ENCODE measurements at places on chromosomes 4 and X.

GRCh38 chrX:39859991-39860861 is 237.5 kb downstream of the BCOR start:
- DNase-seq = peak; percentile 72

- DNase-seq = no peak
These were observed 136.0 kb downstream of the FAM53A start for GRCh38 chr4:1547856-1548826.

DNA sequence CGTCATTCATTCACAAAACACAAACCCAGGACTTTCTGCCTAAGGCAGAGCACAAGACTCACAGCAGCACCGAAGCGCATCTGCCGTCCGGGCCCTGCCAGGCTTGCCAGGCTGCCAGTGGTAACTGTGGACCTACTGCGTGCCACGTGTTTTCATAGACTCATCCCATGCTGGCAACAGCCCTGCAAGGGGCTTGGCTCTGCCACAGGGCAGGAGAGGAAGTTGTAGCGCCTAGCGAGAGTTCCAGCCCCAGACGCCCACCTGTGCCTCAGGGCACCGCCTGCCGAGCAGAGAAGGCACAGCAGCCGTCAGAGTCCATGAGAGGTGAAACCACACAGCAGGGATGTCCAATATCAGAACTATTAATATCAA is 18.9 kb upstream of the MRFAP1 start:
- DNase-seq = no peak

DNA sequence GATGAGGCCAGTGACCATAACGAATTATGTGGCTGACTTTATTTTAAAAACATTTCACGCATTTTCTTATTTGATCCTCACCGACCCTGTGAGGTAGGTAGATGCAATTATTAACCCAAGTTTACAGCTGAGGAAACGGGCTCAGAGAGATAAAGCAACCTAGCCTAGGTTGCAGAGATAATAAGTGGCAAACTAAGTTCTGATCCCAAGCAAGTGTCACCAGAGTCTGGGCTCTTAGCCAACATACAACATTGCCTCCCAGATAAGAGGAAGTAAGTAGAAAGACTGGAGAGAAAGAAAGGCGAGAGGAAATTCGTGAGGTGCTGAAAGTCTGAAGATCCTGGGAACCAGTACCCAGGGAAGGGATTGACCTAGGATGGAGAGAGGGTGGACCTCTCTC is 77.4 kb upstream of the GPR50 start:
- no peak for DNase-seq

DNA sequence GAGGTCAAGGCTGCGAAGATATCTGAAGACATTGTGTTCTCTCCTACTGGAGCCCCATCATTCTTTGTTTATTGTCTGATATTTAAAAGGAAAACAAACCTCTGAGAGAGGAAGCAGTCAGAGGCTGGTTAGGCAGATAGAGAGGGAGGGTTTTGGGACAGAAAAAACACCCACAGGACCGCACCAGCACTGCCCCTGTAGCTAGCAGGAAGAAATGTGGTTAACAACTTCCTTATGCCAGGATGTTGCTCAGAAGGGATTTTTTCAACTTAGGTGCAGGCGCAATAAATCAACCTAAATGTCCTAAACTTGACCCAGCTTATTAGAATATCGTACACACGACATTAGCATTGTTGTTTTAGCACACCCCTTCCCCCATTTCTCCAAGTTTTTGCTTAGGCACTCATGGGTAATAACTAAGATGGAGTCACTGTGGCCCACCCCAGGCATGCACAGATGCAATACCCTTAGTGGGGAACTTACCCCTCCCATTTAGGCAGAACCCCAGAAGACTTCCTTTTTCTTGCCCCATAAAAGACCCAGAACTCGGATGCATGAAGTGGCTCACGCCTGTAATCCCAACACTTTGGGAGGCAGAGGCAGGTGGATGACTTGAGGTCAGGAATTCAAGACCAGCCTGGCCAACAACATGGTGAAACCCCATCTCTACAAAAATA is 2.8 kb upstream of the ZNF718 start:
- DNase-seq = no peak

- DNase-seq = no peak
These were observed 72.7 kb upstream of the PSAPL1 start for GRCh38 chr4:7507381-7507780.

DNA sequence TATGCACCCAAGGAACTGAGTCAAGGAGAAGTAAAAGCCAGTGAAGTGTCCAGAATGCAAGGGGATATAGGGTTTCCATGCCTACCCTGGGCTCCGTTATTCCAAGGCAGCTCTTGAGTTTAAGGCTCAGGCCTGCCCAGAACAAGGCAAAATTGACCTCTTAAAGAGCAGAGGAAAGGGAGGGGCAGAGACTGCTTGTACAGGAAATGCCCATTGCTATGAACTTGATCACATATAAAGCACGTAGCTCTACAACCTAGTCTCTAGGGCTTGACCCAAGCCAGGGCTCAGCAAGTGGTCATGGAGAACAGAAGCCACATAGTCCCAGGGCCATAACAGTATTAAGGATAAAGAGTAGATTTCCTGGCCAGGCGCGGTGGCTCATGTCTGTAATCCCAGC is 58.2 kb upstream of the MSN start:
- DNase-seq = no peak

DNA sequence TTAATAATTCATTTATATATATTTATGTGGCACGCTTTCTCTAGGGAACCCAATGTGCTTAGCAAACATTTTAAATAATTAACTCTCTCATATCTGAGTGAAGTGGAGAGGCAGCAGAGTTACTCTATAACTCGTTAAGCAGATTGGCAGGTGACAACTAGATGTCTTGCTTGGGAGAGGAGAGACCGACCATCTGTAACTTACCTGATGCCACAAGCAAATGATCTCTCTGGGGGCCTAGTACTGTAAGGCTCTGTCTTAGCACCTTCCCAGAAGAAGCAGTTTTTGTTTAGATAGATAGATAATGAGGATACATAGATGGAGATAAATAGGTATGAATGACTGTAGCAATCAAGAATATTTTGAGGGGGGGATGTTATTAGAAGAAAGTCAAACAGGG is 11.9 kb upstream of the SEL1L3 start:
- DNase-seq = no peak

DNA sequence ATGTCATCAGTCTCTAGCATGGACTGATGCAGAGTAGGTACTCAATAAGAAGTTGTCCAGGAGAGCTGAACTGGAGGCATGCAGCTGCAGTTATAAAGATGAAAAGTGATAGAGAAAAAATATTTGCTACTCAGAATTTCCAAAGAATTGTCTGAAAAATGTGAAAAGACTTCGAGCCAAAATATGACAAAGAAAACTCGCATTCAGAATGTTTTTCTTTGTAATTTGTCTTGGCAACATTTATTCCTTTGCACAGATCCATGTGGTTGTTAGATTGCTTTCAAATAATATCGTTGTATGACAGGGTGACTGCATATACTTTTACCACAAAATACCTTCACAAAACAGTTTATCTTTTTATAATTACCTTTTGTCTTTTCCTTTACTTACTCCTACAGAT is 128.0 kb upstream of the SLC4A4 start:
- no peak for DNase-seq

DNA sequence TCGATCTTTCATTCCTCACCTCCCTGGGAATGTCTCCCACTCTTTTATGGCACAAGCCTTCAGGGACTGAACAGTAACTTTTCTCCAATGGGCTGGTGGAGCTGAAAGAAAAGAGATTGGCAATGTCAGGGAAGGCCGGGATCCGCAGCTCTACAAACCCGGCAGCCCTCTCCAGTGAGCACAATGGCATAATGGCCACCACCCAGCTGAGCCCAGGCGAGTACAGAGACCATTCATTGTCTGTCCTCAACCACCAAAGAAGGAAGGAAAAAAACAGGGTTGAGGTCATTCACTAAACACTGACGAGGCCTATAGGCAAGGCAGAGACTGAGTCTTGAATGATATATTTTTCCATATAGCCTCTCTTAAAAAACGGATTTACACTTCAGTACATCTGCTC is 3.6 kb downstream of the GEMIN8 start:
- no peak for DNase-seq

GRCh38 chr4:143667461-143667860 is 33.0 kb downstream of the FREM3 start:
- DNase-seq = no peak

GRCh38 chr4:176268963-176269362 is at the start of gene ASB5:
TSS of gene ASB5 (minus strand) at chr4:176269222. CDS start at chr4:176269108, 114 bp downstream.
- DNase-seq = no peak

GRCh38 chr4:107793996-107794395 is 30.7 kb upstream of the SGMS2 start:
- DNase-seq = no peak

- DNase-seq = no peak
These were observed 19.4 kb downstream of the NKX6-1 start for GRCh38 chr4:84479663-84480062.

- no peak for DNase-seq
These were observed 127.1 kb downstream of the PJA1 start for GRCh38 chrX:69038188-69038587.

GRCh38 chrX:132986556-132986955 is 28.1 kb upstream of the HS6ST2 start:
- no peak for DNase-seq

DNA sequence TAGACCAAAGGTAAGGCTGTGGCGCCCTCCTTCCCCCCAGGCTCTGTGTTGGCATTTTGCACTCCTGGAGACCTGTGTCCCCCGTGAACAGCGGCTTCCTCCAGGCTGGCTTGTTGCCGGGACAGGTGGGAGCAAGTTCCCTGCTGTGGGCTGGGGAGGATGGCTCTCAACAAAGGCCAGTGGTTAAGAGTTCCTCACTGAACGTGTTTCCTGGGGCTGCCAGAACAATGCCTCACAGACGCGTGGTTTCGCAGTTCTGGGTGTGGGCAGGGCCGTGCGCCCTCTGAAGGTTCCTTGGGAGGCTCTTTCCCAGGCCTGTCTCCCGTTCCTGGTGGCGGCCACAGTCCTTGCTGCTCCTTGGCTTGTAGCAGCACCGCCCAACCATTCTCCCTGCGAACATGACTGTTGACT is 33.4 kb downstream of the NELFA start:
- DNase-seq = no peak

DNA sequence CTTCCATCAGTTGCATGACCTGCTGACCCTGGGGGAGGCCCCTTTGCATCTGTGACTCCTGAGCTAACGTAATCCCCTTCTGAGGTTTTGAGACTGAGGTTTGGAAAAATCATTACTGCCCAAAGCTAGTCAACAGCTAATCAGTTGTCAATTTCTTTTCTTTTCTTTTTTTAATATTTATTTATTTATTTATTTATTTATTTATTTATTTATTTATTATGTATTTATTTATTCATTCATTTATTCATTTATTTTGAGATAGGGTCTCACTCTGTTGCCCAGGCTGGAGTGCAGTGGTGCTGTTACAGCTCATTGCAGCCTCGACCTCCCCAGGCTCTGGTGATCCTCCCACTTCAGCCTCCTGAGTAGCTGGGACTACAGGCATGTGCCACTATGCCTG is 25.1 kb upstream of the FHL1 start:
- DNase-seq = no peak

DNA sequence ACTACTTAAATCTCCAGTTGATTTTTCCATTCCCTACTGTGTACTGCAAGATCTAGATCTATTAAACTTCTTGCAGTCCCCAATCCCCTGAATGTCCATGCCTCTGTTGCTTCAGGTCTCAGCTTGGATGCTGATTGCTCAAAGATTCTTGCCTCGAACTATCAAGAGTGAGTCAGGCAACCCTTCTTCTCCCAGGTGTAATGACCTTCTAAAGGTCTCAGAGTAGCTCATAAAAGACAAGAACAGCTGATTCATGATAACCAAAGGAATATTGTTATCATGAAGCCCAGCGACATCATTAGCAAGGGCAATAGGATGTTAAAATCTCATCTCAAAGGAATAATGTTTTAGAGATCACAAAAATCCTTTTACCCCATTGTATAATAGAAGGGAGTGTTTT is 6.8 kb upstream of the FABP2 start:
- DNase-seq = no peak

DNA sequence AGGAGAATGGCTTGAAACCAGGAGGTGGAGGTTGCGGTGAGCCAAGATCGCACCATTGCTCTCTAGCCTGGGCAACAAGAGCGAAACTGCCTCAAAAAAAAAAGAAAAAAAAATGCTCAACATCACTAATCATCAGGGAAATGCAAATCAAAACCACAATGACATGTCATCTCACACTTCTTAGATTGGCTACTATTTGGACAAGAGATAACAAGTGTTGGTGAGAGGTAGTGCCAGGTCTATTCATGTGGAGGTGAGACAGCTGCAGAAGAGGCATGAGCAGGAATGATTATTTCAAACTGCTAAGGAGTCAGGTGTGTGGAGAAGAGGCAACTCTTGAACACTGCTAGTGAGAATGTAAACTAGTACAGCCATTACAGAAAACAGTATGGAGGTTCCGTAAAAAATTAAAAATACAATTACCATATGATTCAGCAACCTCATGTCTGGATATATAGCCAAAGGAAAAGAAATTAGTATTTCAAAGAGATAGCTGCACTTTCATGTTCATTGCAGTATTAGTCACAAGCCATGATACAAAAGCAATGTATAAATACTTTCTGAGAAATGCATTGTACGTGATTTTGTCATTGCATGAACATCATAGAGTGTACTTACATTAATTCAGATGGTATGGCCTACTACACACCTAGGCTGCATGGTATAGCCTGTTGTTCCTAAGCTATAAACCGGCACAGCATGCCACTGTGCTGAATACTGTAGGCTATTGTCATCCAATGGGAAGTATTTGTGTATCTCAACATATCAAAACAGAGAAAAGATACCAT is 75.3 kb downstream of the TMEM144 start:
- DNase-seq = no peak

- DNase-seq = no peak
These were observed 161.7 kb downstream of the BRWD3 start for GRCh38 chrX:80648023-80648422.

DNA sequence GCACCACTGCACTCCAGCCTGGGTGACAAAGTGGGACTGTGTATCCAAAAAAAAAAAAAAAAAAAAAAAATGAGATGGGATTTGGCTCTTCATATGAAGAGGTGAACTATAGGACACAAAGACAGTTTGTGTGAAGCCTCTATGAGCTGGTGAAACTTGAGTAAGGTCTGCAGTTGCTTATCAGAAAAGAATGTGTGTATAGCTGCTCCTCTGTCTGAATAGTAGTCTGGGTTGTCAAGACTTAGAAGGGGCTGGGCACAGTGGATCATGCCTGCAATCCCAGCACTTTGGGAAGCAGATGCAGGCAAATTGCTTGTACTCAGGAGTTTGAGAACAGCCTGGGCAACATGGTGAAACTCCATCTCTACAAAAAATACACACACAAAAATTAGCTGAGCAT is 82.8 kb downstream of the ARSF start:
- DNase-seq = no peak

DNA sequence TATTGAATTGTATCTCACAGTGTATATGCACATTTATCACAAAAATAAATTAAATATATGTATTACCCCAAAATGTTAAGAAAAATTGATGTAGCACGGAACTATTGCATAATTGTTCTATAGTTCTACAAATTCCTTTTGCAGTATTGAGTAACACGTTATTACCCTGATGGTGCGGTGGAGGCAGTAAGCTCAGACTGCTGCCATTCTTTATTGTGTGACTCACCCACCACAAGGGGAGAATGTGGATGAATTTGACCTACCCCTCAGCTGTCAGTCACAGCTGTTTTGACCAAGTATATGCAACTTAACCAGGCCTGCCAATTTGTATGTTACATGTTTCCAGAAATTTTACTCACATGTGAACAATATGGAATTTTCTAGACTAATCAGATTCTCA is 506.6 kb downstream of the SH3BGRL start:
- DNase-seq = no peak

- DNase-seq = no peak
These were observed 96.8 kb upstream of the CXXC4 start for GRCh38 chr4:104591510-104591911.

Data from stimulated activated CD8-positive, alpha-beta memory T cell treated with anti-CD3 and anti-CD28 coated beads, Interleukin-15, amount 100 ng/mL, for 4 hours (primary cell).